ENCODE measurements at places on chromosomes 11 and 22.

DNA sequence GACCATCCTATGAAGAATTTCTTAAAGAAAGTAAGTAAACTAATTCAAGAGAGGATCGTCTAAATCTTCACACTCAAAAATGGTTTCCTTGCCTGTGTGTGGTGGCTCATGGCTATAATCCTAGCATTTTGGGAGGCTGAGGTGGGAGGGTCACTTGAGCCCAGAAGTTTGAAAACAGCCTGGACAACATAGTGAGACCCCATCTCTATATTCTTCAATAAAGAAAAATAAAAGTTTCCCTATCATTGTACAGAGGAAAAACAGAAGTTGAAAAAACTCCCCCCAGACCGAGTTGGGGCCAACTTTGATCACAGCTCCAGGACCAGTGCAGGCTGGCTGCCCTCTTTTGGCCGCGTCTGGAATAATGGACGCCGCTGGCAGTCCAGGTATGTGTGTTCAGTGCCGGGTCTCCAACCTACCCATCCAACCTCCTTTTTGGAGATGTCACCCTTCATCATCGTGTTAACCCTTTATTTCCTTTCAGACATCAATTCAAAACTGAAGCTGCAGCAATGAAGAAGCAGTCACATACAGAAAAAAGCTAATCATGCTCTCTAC lies 3.0 kb downstream of the RPS25 start:
- no peak for DNase-seq

GRCh38 chr11:68037411-68038225 lies 1.2 kb upstream of the TCIRG1 start:
- DNase-seq, result no peak

- no peak for DNase-seq
Measured at GRCh38 chr22:28198692-28199091, 279.6 kb upstream of the PITPNB start.

DNA sequence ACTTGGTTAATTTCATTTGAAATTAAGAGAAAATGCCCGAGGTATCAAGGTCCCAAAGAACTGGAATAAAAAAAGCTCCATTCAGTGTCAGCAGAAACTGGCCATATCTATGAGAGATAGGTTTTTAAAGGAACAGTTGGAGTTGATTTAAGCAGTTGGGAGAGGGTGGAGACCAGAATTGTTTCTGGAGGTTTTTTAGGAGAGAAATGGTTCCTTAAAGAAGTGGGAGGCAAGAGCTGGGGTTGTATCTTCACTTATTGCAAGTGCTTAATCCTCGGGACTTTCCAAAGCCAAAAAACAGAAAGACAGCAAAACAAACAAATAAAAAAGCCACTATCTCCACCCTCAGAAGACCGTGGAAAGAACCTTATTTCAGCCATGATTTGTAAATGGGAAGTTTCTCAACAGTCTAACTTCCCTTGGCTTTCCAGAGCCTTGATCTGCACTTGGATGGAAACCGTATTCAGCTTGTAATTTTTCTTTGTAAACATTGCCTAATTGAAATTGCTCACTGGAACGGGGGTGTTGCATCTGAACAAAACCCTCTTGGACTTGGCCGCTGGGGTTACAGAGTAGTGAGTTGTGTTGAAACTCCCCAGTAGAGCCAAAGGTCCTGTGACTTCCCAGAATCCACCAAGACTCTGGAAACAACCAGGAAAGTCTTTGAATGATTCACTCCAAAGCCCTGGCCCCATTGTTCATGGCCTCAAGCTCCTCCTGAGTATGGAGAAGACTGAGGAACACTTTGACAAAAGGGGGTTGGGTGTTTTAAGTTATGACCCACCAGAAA lies 115.6 kb downstream of the SLC1A2 start:
- no peak for DNase-seq

- DNase-seq, result peak; percentile 41
Measured at GRCh38 chr22:41198027-41198580, 7.0 kb upstream of the L3MBTL2 start.

DNA sequence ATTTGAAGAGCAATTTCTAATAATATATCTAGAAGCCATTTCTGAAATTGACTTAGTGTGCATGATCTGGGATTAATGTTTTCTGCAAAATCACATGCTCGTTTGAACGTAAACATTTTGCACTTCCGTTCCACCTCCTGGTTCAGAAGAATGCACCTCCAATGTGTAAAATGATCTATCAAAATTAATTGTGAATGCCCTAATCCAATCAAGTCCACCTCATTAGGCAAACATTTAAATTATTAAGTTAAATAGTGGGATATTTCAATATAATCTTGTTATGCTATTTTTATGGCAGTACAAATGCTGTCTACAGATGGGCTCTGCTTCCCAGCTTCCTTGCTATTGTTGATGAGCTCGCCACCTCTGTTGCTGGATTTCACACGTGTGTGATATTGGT lies 542.5 kb downstream of the INSC start:
- no peak for DNase-seq

DNA sequence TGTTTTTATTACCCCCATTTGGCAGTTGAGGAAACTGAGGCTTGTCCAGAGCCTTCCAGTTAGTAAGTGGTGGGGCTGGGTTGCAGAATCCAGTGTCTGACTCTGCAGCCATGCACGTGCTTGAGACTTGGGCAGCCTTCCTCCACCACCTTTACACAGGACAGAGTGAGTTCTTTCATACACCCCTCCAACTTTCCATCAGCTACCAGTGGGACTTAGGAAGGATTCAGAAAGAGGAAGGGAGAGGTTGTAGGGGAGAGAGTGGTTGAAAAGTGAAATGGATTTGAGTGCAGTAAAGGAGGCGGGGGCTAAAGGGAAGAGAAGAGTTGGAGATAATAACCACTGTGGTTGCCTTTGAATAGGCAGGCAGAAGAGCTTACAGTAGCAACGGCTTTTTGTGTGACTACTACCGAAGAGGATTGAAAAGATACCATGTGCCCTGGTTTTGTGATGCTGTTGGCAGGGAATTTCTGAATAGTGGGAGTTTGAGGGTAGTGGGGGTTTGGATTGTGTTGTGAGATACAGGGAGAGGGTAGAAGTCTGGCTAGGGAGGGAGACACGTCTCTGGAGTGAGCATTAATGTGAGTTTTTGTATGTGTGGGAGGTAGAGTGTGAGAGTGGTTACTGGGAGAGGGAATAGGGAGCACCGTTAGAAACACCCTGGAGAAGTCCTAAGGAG lies 1.7 kb downstream of the UVRAG start:
- peak; percentile 17 for DNase-seq

- DNase-seq, result no peak
Measured at GRCh38 chr11:72425053-72425980, 9.0 kb downstream of the CLPB start.

GRCh38 chr11:32072872-32073643 lies 17.8 kb upstream of the RCN1 start:
- no peak for DNase-seq

GRCh38 chr22:20175597-20175900 lies 24.7 kb upstream of the CCDC188 start:
- no peak for DNase-seq

DNA sequence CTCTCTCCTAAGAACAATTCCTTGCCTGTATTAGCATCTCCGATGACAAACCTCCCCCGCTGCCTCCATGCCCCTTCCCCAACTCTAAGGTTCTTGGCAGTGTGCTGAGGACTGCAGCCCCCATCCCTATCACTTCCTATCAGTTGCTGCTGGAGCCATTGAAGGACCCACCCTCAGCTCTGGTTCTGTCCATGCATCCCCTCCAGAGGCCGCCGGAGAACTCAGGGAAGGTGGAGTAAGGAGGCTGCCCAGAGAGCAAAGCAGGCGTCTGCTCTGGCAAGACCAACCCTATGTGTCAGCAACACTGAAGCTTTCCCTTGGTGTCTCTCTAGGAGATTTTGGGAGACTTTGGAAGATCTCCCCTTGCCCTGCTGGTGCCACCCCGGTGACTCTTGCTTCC lies 1139.5 kb downstream of the TBC1D22A start:
- DNase-seq, result no peak

DNA sequence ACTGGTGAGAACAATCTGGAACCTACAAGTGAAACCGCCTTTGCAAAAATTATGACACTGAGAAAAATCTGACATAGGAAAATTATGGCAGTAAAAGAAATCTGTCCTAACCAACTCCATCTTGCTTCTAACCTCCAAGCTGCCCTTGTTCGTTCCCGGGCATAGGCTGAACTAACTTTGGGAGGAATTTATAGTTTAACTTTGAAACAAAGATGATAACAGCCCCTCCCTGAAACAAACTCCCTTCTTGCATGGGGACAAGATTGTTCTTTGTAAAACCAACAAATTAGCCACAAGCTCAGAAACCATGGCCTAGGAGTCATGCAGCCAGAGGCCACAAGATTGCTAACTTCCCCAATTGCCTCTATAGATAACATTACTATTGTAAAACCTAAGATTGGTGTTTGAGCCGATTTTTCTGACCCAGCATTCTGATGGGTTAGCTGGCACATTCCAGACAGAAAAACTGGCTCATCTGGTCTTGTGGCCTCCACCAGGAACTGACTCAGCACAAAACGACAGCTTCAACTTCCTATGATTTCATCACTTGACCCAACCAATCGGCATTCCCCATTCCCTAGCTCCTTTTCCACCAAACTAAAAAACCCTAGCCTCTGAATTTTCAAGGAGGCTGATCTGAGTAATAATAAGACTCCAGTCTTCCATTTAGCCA lies 3.6 kb upstream of the CCDC81 start:
- DNase-seq, result no peak

GRCh38 chr11:33040033-33040861 lies 875 bp downstream of the TCP11L1 start:
- DNase-seq, result peak; percentile 45

DNA sequence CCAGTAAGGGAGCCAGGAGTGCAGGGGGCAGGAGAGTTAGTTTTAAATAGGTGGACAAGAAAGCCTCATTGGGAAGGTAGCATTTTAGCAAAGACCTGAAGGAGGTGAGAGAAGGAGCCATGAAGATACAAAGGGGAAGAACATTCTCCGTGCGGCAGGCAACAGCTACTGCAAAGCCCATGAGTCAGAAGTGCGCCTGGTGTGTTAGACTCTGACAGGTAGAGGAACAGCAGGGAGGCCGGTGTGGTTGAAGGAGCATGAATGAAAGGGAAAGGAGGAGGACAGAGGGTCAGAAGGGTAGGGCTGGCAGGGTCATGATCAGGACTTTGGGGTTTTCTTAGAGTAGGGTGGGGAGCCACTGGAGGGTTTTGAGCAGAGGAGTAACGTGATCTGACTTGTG lies 34.5 kb upstream of the PAMR1 start:
- DNase-seq, result no peak

GRCh38 chr11:30457087-30457486 lies 129.1 kb downstream of the MPPED2 start:
- no peak for DNase-seq

DNA sequence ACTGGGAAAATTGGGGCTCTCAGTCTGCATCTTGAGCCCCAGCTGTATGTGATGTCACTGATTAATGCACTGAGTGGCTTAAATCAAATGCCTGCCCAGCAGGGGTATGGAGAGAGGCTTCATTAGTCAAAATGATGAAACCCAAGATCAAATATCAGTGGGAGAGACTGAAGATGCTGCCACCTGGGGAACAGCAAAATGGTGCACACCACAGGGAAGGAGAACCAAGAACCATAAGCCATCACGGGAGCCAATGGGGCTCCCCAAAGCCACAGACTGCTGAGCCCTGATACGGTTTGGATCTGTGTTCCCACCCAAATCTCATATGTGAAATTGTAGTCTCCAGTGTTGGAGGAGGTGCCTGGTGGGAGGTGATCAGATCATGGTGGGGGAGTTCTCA lies 85.6 kb downstream of the CTTN start:
- no peak for DNase-seq

GRCh38 chr11:62854825-62855570 lies 15.6 kb upstream of the WDR74 start:
- DNase-seq, result no peak

GRCh38 chr22:22720724-22721261 lies 76.4 kb downstream of the GGTLC2 start:
- DNase-seq, result no peak

DNA sequence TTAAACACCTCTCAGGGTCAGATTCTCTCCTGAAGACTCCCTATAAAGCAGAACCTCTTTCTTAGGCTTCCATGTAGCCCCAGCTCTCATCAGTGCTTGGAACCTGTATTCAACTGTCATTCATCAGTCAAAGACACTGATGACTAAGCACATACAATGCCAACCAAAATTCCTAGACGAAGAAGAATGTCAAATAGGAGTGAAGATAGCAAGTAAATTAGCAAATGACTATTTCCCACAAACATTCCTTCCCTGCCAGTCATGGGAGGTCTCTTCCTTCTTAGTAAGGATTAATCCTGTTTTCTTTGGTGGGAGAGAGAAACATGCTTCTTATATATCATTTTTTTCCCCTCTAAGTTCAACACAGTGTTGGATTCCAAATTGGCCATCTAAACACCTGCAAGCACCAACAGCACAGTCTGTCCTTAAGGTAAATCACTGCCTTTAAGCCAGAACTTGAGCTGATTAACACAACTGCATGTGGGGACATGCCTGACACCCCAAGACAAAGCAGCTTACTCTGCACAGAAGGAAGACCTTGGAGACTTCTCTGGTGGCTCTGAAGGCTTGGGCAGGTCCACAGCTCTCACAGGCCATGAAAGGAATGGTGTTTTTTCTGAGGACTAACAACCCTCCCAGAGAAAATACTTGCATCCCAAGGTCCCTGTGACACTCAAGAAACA lies 47.5 kb upstream of the ME3 start:
- DNase-seq, result no peak
